ENCODE measurements at places on chromosomes 3 and 15.

DNA sequence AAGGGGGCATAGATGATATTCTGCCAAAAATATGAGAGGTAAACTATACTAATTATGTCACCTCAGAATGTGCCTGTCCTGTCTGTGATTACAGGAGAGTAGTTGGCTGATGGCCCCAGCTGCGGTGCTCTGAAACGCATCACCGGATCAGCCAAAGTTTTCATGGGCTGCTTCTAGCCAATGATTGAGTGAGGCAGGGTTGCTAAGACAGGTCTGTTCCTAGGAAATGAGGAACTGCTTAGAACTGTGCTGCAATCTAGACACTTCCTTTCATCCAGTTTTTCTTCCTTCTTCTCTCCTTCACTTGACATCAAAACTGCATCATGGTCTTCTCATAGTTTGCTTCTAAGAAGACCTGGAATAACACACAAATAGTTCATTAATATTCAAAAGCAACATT lies 124.0 kb downstream of the KCNH8 start:
- no peak for DNase-seq

DNA sequence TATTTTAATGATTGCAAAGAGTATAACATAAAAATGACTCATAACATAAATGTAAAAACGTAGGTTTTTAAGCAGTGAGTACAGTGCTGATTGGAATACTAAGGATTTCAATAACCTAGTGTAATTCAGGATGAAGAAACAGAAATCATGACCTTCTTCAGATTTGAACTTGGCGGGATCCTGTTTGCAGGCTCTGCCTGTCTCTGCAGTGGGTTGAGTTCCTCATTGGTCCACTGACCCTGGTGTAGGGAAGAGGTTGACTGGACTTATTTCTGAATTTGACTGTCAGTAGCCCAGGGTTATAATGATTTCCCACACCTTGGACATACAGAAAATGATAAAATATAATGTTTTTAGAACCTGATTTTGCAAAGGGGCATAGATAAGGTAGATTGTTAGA lies 171.7 kb downstream of the FNDC3B start:
- no peak for DNase-seq

- DNase-seq = no peak
Measured at GRCh38 chr15:55775316-55775715, 32.4 kb upstream of the PRTG start.

DNA sequence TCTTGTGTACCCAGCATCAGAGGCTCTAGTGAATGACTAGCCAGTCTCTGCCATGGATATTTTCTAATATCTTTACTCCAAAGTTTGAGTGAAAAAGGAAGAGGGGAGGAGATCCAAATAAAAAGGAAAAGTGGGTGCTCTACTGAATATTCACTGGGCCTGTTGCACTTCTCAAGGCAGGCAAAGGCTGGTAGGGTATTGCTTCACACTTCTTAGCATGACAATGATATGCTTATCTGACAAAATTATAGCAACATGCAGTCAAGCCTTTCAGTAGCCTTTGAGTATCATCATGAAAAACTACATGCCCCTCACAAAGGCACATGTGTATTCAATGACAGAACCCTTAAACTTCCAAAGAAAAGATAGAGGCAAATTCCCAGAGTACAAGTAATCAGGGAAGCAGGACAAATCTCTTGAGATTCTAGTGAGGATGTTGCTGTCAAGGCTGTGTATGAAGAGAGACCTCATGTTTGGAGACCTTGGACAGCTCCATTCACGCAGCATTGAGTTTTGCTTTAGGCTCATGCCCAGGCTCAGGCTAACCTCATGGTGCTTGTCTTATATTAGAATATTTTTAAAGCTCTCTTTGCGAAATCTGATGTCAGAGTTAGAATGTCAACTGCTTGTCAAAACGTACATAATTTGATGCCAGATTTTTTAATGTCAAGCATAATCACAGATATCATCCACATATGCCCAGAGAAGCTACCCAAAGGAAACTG lies 506.9 kb downstream of the OCA2 start:
- DNase-seq = no peak

DNA sequence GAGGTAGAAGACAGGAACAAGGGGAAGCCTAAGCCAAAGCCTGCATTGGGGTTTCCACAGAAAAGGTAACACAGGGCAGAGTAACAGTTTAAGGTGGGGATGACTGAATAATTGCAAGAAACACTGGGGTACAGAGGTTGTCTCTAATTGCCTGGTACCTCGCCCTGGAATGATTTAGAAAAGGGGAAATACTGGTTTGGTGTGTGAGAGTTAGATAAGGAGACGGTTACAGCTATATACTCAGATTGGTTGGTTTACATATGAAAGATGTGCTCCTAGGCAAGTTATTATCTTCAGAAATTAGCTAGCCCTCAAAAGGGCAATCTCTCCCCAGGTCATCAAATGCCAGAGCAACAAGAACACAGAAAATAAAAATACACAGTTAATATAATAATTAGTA lies 58.8 kb downstream of the SMARCC1 start:
- DNase-seq = no peak

DNA sequence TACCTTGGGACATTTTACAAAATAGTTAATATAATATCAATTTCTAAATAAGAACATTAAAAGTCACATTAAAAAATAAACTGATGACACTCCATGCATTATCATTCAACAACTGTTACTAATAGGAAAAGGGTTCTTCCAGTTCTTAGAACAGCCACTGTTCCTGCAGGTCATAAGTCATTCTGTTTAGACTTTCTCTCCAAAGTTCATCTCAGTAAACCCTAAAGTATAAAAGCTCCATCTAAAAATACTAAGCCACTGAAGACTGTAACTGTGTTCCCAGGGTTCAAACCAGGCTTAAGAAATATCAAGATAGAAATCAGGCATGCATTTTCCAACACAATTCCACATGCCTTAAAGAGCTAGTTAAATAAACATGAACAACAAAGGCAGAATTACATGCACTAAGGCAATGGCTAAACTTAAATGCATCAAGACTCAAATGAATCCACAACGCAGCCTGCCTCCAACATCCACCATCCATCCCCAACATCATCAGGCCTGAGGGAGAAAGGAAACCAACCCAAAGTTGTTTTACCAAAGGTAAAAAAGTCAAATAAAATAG lies 46.2 kb downstream of the DMXL2 start:
- no peak for DNase-seq

DNA sequence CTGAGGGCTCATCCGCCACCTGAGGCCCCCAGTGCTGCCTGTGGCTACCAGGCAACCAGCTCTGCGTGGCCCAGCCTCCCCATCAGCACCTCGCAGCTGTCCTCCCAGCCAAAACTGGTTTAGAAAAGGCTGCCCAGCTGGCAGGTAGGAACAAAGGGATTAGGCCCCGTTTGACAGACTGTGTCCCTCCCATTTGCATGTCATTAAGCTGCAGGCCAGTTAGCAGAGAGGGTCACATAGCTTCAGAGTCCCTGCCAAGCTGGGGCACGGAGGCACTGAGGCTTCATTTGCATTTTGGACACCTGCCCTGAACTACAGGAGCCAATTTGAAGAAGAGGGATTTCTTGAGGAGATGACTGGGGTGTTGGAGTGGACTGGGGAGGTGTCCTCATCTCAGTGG lies 177.9 kb downstream of the TLE3 start:
- no peak for DNase-seq

- DNase-seq = no peak
Measured at GRCh38 chr3:180403156-180403555, 198.8 kb upstream of the TTC14 start.

- no peak for DNase-seq
Measured at GRCh38 chr3:136979684-136980083, 21.9 kb downstream of the IL20RB start.

DNA sequence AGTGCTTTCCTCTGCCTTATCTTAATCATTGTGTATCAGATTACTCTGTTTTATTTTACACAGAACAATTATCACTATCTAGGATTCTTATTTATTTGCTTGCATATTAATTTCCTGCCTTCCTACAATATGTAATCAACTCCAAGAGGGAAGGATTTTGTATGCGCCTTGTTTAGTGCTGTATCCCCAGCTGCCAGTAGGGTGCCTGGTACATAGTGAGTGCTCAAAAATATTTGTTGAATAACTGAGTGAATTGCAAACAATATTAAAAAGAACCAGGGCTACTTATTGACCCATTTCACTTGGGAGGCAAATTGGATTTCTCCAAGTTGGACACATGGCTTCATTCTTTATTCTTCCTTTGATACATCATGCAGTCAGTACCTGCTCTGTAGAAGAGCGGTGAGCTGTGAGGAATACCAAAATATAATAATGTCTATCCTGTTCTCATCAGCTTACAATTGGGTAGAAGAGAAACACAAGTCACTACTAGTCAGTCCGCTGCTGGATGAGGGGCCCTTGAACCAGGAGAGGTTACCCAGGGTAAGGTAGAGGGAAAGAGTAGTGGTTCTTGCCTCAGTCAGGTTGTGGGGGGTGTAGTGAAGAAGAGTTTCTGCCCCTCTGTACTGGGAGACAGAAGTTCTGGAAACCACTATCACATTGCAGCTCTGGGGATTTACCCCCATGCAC lies 233.9 kb upstream of the ZBTB20 start:
- DNase-seq = no peak

GRCh38 chr3:100719136-100719535 lies 9.8 kb downstream of the TFG start:
- DNase-seq = no peak

DNA sequence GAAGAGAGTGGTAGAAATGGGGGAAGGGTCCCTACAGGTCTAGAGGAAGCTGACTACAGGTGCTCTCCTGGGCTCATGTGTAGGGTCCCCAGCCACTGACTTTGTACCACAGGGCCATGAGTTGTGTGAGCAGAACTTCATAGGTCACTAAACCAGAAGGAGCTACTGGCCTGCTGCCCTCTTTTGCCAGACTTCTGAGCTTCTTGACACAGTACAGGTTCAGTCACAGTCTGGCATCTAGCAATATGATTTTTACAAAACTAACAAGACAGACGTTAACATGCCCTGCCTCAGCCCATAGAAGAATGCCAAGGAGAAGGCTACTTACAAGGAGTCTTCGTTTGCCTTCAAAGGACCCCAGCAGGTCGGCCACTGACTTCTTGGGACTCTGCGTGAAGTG lies 3.2 kb downstream of the CCDC80 start:
- DNase-seq = no peak

- DNase-seq = peak; percentile 70
Measured at GRCh38 chr3:181755959-181756358, 44.2 kb downstream of the SOX2 start.

GRCh38 chr3:55343486-55344357 lies 143.4 kb downstream of the WNT5A start:
- DNase-seq = no peak

GRCh38 chr15:69154684-69155083 lies 5.8 kb upstream of the GLCE start:
- no peak for DNase-seq

DNA sequence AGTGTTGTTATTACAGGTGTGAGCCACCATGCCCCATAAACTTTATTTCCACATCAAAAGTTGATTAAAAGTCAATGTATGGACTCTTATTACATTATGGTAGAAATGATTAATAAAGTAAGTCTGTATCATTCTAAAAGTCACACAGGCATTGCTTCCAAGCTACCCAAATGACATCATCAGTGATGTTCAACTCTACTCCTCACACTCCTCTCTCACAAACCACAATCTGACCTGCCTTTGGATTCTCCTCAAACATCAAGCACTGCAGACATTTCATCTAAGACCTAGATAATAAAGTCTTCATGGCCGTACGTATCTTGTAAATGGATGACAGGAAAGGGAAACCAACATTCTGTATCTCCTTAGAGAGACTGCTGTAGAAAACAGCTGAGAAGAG lies 68.0 kb downstream of the SMARCC1 start:
- no peak for DNase-seq

DNA sequence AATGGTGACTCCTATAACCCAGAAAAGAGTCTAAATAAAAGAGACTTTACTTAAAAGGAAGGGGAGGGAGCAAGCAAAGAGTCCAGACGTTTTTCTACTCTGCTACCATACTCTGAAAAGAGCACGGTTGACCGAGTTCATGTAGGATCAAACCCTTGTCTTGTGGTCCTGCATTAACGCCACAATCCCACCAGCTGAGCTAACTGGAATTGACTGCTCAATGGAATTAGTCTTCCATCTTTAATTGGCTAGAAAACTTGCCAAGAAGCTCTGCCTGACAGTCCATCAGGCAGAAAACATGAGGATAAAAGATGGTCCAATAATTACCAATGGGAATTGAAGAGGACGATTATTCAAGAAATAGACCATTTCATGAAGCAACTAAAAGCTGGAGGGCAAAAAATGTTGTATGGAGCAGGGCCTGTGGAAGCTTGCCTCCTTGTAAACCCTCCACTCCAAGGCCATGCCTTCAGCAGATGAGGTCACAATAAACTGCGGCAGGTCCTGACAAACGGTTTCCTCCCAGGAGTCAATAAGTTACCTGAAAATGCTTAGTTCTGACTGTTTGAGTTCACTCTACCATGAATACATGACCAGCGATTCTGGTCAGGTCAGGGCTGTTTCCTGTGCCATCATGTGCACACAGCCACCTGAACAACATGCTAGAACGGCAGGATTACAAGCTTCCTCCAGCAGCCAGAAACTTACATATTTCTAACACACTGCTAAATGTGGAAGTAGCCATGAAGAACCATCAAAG lies 35.6 kb upstream of the ARHGEF3 start:
- DNase-seq = no peak

DNA sequence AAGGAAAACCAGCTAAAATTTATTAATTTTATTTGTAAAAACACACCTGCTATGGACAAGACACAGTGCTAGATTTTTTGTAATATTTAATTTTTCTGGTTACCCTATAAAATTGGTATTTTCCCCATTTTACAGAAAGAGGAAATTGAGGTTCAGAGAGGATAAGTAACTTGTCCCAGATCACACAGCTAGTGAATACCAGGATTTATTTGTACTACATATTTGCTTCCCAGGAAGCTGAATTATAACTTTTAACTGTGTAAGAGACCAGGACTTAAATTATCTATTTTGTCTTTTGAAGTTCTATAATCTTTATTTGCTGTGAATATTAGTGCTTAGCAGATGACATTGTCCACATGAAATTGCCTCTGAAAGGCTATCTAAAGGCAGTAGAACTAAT lies 49.7 kb downstream of the MAP2K5 start:
- no peak for DNase-seq

DNA sequence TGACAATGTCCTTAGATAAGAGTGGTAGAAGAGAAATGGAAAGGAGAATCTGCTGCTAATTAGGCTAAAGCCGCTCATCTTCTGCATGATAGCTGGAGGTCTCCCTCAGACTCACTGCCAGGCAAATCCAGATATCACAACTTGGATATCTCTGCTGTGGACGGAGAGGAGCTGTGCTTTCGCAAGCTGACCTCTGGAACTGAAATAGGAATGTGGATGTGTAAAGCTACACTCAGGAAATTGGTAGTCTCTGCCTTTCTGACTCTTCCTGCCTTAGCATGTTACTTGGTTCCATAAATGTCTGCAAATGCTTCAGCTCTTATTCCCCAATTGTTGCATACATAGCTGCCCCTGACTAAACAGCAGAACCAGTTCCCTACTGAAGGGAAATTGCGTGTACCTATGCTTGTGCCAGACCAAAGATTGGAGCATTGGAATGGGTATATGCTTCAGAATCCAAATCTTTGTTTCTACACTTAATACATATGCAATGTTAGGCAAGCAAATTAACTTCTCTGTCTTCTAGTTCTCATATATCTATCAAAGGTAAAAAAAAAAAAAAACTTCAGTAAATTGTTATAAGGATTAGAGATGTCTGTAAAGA lies 74.7 kb upstream of the ROBO2 start:
- DNase-seq = no peak
